Gastrocnemius medialis (tissue), 4 donors: ENCODE measurements at places on chromosomes 16 and 17. TPM values are rescaled to one million over a fixed set of nuclear protein-coding genes. Genes with fewer than 3 reads are reported as not detected.

DNA sequence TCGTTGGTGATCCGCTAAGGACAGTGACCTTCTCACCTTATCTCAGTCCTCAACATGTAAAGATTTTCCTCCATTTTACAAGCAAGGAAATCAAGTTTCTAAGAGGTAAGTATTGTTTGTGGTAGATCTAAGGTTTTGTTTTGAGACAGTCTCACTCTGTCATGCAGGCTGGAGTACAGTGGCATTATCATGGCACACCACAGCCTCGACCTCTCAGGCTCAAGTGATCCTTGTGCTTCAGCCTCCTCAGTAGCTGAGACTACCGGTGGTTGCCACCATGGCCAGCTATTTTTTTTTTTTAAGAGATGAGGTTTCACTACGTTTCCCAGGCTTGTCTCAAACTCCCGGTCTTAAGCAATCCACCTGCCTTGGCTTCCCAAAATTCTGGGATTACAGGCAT is 34.9 kb downstream of the PRKCA start:
- no peak for DNase-seq

GRCh38 chr16:84498223-84498610 is 6.2 kb downstream of the MEAK7 start:
- no peak for DNase-seq

The ENDOV gene
- 18.7 TPM for total RNA-seq

- no peak for DNase-seq
These were observed 111.1 kb downstream of the VPS53 start for GRCh38 chr17:603406-604114.

DNA sequence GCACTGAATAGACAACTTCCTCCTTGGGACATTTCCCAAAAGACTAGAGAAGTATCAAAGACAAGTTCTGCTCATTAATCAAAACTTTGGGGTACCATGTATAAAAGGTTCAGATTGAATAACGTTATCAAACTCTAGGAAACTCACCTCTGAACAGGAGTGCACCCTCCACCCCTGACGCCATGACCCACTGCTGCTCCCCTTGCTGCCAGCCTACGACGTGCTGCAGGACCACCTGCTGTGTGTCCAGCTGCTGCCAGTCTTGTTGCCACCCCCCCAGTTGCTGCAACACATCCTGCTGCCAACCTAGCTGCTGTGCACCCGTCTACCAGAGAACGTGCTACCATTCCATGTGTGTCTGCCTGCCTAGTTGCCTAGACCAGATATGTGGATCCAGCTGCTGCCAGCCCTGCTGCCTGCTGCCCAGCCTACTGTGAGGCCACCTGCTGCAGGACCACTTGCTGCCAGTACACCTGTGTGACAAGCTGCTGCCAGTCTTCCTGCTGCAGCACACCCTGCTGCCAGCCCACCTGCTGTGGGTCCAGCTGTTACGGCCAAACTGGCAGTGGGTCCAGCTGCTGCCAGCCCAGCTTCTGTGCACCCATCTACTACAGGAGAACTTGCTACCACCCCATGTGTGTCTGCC is 13.8 kb upstream of the KRTAP9-2 start:
- DNase-seq: no peak

GRCh38 chr16:24689128-24689527 is 40.3 kb upstream of the TNRC6A start:
- no peak for DNase-seq

GRCh38 chr16:57386381-57386951 is 14.2 kb downstream of the CX3CL1 start:
- no peak for DNase-seq

The ZNF232 gene
- 6.3 TPM for total RNA-seq

The TVP23C gene
- total RNA-seq: 1.2 TPM

- DNase-seq: no peak
These were observed 11.1 kb downstream of the NACA2 start for GRCh38 chr17:61579961-61580360.

- DNase-seq: no peak
These were observed 2.7 kb downstream of the PLEKHH3 start for GRCh38 chr17:42673885-42674754.
